ENCODE measurements at places on chromosomes 1 and 21.

DNA sequence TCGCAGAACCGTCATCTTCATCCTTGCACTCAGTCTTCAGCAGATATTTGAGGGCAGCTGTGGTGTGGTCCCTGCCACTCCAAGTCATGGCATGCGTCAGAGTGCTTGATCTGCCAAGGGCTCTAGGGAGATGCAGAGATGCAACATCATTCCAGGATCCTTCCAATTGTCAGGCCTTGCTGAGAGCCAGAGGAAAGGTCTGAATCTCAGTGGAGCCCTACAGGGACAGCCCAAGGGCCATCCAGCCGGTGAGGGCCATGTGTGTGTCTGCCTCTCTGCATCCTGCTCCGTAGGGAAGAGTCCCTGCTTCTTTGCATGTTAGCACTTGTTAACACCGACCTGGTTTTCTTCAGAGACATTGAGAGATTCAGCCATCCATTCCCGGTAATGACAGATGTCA is 17.6 kb downstream of the MAPKAPK2 start:
- no peak overlapping the region for H3K4me3 ChIP-seq
- peaks cover 52% of the 10 kb centered on the region for H3K4me1 ChIP-seq
- H3K36me3 ChIP-seq: peaks cover 3% of the 10 kb centered on the region
- no peak for DNase-seq
- no peak overlapping the region for H3K27ac ChIP-seq

GRCh38 chr1:38558055-38558454 is 301.5 kb downstream of the RRAGC start:
- no peaks in the 10 kb centered on the region for H3K36me3 ChIP-seq
- no peak overlapping the region for H3K27ac ChIP-seq
- DNase-seq: no peak
- H3K4me3 ChIP-seq: no peak overlapping the region

DNA sequence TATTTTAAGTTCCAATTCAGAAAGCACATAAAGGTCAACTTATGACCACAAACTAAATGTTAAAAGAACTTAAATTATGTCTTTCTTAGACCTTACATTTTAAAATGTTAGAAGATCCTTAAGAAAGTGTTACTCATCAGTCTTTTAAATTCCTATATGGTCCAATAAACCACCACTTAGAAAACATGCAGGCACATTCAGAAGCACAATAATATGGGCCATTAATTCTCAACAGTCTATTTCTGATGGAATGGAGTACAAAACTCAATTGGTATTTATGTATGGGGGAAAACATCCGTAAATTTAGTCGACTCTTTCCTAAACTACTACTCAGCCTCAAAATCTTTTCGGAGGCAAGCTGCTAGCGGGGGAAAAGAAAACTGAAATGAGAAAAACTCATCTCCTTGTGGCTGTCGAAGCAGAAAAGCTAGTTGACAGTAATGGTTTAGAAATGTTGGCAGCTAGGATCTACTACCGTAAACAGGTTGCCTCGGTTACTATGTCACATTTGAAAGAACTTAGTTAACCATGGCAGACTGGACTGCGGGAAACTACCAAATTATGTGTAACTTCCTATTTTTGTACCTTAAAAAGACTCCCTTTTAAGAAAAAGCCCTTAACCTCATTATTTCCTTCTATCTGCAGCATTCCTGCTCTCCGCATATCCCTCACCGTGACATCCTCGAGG is 1.0 kb downstream of the TRMT1L start:
- no peaks in the 10 kb centered on the region for H3K27me3 ChIP-seq
- H3K4me3 ChIP-seq: peak overlapping the region; percentile 98
- no peak for DNase-seq
- peaks cover 24% of the 10 kb centered on the region for H3K4me1 ChIP-seq

GRCh38 chr1:145778146-145778540 is 45.8 kb downstream of the RNF115 start:
- H3K4me3 ChIP-seq: no peak overlapping the region
- DNase-seq: no peak
- H3K4me1 ChIP-seq: peaks cover 9% of the 10 kb centered on the region

DNA sequence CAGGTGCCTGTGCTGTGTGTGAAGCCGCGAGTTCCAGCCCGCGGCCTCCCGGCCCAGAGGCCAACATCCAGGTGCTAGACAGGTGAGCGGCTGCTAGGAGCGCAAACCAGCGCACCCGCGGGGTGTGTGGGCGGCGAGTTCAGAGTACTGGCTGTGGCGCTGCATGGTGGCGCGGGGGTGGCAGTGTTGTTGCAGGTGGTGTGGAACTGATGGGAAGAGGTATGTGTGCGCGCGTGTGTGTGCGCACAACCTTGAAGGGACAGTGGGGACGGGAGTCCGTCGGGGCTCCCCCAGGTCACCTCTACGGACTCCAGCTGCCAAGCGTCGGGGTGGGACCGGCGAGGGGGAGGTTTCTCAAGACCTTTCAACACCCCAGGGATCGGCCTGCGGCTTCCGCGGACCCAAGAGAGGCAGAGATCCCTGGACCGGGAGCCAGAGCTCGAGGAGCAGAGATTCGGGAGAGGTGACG is 433 bp upstream of the DMBX1 start:
- peak overlapping the region; percentile 85 for H3K4me3 ChIP-seq
- H3K36me3 ChIP-seq: peaks cover 4% of the 10 kb centered on the region
- H3K27me3 ChIP-seq: peaks cover 95% of the 10 kb centered on the region
- peaks cover 19% of the 10 kb centered on the region for H3K4me1 ChIP-seq

- no peak for DNase-seq
- no peaks in the 10 kb centered on the region for H3K36me3 ChIP-seq
- no peaks in the 10 kb centered on the region for H3K4me1 ChIP-seq
- no peak overlapping the region for H3K4me3 ChIP-seq
- no peak overlapping the region for H3K27ac ChIP-seq
These were observed 226.2 kb upstream of the IRF2BP2 start for GRCh38 chr1:234836045-234836681.

GRCh38 chr1:67118191-67118590 is 16.6 kb downstream of the C1orf141 start:
- no peak overlapping the region for H3K27ac ChIP-seq
- no peaks in the 10 kb centered on the region for H3K4me1 ChIP-seq
- H3K36me3 ChIP-seq: no peaks in the 10 kb centered on the region
- DNase-seq: no peak
- H3K4me3 ChIP-seq: no peak overlapping the region

DNA sequence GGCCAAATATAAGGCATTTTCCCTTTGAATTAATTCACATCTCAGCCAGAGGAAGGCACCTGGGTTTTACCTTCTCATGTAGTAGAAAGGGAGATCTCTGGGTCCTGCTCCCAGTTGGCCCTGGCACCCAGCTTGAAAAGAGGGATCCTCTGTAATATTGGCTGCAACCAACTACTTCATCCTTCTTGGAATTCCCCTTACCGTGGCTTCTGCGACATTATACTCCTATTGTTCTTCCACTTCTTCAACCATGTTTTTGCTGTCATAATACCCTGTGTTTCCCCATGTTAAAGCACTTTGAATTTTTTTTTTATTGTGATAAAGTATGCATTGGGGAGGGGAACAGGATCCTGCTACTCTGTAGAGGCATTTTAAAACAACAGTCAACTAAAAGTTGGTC is 26.8 kb downstream of the RNF220 start:
- H3K4me1 ChIP-seq: peaks cover 22% of the 10 kb centered on the region
- no peak overlapping the region for H3K4me3 ChIP-seq
- H3K27me3 ChIP-seq: peaks cover 37% of the 10 kb centered on the region
- H3K36me3 ChIP-seq: no peaks in the 10 kb centered on the region

DNA sequence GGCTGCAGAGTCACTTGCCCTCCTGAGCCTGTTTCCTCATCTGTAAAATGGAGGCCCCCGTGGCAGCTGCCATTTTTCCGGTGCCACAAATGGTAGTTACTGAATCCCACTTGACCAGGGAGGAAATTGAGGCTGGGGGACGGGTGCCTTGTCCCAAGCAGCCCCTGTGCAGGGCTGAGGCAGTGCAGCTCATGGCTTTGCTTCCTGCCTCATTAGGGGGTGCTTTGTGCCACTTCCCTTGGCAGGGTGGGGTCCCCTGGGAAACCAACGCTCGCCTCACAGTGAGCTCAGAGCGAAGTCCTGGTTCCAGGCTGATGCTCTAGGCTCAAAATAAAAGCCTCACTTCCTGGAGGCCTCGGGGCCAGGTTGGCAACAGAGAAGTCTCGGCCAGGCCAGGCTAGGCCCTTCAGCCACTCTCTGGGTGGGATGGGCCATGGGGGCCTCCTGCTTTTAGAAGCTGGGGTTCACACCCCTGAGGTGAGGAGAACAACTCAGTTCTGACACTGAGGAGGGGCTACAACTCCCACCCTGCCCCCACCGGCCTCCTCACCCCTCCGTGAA is 6.8 kb downstream of the LAPTM5 start:
- peaks cover 45% of the 10 kb centered on the region for H3K4me1 ChIP-seq
- no peak overlapping the region for H3K4me3 ChIP-seq
- no peaks in the 10 kb centered on the region for H3K36me3 ChIP-seq
- peak overlapping the region; percentile 87 for H3K27ac ChIP-seq

DNA sequence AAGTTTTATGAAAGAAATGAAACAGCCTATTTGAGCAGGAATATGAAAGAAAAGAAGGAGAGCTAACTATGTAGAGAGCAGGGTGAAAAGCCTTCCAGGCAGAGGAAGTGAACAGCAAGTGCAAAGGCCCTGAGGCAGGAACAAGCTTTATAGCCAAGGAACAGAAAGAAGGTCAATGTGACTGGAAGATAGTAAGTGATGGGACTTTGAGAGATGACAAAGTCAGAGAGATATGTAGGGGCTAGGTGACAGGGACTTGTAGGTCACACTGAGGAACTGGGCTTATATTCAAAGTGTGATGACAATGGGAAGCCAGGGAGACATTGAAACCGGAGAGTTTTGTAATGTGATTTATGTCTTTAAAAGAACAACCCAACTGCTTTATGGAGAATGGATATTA is 18.9 kb downstream of the PRRX1 start:
- no peak overlapping the region for H3K4me3 ChIP-seq
- H3K4me1 ChIP-seq: peaks cover 59% of the 10 kb centered on the region
- DNase-seq: no peak
- H3K27me3 ChIP-seq: peaks cover 34% of the 10 kb centered on the region

GRCh38 chr1:39102537-39103327 is 76.6 kb downstream of the NDUFS5 start:
- H3K27ac ChIP-seq: peak overlapping the region; percentile 85
- peaks cover 42% of the 10 kb centered on the region for H3K4me1 ChIP-seq
- H3K27me3 ChIP-seq: no peaks in the 10 kb centered on the region
- H3K36me3 ChIP-seq: no peaks in the 10 kb centered on the region
- H3K4me3 ChIP-seq: peak overlapping the region; percentile 85
- DNase-seq: no peak

DNA sequence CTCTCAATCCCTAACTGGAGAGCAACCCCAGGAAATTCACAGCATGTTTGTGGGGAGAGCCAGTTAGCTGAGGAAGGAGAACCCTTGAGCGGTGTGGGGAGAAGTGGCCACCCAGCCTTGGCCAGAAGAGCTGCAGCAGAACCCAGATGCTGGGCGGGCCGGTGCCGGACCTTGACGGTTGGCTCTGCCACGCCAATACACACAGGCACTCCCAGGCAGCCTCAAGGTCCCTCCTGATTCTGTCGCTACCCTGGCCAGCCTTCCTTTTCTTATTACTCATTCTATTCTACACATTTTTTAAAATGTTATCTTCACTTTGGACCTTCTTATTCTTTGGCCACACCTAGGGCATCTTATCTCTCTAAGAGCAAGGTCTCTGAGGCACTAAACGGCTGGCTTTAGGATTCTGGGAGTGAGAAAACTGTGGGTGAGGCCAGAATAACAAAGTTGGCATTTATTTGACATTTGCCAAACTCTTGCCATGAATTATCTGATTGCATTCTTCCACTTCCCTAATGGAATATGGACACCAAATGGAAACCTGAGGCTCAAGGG is 50.4 kb upstream of the GPR37L1 start:
- no peak overlapping the region for H3K27ac ChIP-seq
- no peaks in the 10 kb centered on the region for H3K36me3 ChIP-seq
- H3K4me1 ChIP-seq: peaks cover 33% of the 10 kb centered on the region
- no peak overlapping the region for H3K4me3 ChIP-seq

DNA sequence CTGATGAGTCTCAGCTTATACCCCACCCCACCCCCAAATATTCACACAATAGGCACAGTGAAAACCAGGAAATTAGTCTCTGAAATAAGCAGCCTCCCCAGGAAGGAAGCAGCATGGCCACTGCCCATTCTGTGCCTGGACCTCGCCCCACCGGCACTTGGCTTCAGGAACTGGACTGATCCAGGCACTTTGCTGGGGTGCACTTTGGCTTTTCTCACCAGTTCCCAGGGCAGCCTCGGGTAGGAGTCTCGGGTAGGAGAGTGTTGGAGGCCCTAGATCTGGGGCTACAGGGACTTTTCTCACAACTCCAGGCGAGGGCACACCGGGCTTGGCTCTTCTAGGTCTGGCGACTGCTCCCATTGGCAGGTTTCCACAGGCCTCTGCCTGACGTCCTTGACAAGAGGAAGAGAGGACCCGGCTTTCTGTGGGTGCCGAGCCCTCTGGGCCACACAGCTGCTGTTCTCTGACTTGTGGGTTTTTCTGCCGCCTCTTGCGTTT is 18.7 kb downstream of the ADARB1 start:
- peaks cover 6% of the 10 kb centered on the region for H3K4me1 ChIP-seq
- no peak overlapping the region for H3K27ac ChIP-seq
- no peak overlapping the region for H3K4me3 ChIP-seq
- DNase-seq: no peak
- no peaks in the 10 kb centered on the region for H3K36me3 ChIP-seq

DNA sequence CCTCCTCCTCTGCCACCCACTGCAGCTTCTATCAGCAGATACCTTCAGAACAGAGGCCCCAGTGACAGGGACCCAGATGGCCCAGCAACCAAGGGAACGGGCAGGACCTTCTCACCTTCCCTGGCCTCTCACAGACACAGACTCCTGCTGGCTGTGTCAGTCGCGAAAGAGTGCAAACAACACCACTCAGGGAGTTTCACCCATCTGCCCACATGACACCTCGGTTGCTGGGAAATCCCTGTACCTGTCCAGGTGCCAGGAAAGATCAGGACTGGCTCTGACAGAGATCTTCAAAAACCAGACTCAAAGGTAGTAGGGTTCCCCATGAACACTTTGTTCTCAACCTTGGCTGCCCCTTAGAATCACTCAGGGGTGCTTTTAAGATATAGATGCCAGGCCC is 83.5 kb upstream of the HIVEP3 start:
- no peak for DNase-seq
- no peak overlapping the region for H3K4me3 ChIP-seq
- no peaks in the 10 kb centered on the region for H3K4me1 ChIP-seq
- peaks cover 8% of the 10 kb centered on the region for H3K27me3 ChIP-seq
- no peak overlapping the region for H3K27ac ChIP-seq

DNA sequence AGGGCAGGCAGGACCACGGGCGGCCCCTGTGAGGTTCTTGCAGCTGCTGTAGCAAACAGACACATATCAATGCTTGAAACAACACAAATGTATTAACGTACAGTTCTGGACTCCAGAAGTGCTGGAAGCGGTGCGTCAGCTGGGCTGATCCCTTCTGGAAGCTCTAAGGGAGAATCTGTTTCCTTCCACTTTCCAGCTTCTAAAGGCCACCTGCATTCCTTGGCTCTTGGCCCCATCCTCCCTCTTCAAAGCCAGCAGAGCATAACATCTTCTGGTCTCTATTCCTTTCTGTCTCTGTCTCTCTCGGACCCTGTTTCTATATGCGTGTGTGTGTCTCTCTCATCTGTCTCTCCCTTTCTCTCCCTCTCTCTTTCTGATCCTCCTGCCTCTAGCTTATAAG is 102.3 kb downstream of the SPSB1 start:
- H3K36me3 ChIP-seq: peaks cover 3% of the 10 kb centered on the region
- H3K4me1 ChIP-seq: no peaks in the 10 kb centered on the region
- no peak overlapping the region for H3K27ac ChIP-seq

- no peak overlapping the region for H3K27ac ChIP-seq
- H3K4me3 ChIP-seq: peak overlapping the region; percentile 0
- H3K27me3 ChIP-seq: no peaks in the 10 kb centered on the region
- no peaks in the 10 kb centered on the region for H3K4me1 ChIP-seq
These were observed 200.5 kb upstream of the NEGR1 start for GRCh38 chr1:72482736-72483413.

- no peaks in the 10 kb centered on the region for H3K27me3 ChIP-seq
- DNase-seq: no peak
- H3K4me1 ChIP-seq: peaks cover 13% of the 10 kb centered on the region
- H3K4me3 ChIP-seq: no peak overlapping the region
- H3K36me3 ChIP-seq: no peaks in the 10 kb centered on the region
These were observed 40.0 kb upstream of the CTPS1 start for GRCh38 chr1:40939320-40940059.

All from type B pancreatic cell (in vitro differentiated cells).